ENCODE measurements at places on chromosomes 1 and 21.

DNA sequence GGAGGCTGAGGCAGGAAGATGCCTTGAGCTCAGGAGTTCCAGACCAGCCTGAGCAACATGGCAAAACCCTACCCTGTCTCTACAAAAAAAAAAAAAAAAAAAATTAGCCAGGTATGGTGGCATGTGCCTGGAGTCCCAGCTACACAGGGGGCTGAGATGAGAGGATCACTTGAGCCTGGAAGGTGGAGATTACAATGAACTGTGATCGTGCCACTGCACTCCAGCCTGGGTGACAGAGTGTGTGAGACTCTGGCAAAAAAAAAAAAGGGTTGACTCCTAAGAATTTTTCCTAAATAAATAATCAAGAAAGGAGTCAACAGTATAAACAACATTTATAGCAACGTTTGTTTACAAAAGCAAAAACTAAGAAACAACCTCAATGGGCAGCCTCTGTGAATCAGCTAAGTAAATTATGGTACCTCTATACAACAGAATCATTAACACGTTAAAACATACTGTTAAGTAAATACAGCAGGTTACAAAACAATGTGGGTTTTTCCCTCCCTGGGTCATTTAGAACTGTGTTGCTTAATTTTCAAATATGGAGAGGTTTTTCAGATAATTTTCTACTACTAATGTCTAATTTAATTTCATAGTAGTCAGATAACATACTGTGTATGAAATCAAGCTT is 56.8 kb downstream of the SLC30A10 start:
- DNase-seq, result no peak

GRCh38 chr21:32257962-32258785 is 20.7 kb downstream of the MIS18A start:
- DNase-seq, result no peak

- DNase-seq, result no peak
These were observed 264.2 kb downstream of the GRIK3 start for GRCh38 chr1:36769886-36770830.

GRCh38 chr1:204370176-204370575 is 10.4 kb upstream of the PLEKHA6 start:
- no peak for DNase-seq

- no peak for DNase-seq
These were observed 9.1 kb downstream of the INAVA start for GRCh38 chr1:200903793-200904192.

GRCh38 chr21:38494703-38495102 is 3.6 kb downstream of the ERG start:
- no peak for DNase-seq

DNA sequence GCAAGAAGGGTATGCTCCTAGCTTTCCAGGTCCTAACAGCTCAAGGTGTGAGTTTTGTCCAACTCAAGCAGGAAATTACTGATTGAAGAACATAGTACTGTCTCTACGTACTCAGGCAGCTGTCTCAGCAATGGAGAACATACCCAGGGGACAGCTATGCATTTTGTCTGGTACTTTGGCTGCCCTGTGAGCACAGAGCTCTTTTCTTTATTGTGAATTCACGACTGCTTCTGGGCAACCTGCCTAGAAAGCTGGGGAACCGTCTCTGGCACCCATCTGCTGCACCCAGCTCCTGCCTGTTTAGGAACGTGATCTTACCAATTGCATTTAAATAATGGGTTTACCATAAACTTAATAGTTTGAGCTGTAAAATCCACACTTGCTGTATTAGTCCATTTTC is 258.1 kb downstream of the HHAT start:
- DNase-seq, result no peak

- no peak for DNase-seq
These were observed 36.5 kb downstream of the MCOLN2 start for GRCh38 chr1:84960371-84960770.
